IPS DF 19.7 (cell line): ENCODE measurements at places on chromosomes 1 and 21.

DNA sequence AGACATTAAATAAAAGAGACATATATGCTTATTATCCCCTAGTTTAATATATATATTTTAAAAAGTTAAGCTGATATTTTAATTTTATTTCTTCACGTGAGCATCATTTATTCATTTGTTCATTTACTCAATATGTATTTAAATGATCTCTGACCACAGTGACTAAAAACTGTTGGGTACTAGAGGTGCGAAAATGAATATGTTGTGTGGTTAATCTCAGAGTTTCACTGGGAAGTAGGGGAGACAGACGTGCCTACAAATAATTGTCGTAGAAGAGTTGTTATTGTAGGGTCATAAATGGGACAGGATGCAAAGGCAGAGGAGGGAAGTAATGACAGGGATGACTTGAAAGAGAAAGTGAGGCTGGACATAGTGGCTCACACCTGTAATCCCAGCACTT lies 213.0 kb upstream of the CACYBP start:
- no peak for DNase-seq

DNA sequence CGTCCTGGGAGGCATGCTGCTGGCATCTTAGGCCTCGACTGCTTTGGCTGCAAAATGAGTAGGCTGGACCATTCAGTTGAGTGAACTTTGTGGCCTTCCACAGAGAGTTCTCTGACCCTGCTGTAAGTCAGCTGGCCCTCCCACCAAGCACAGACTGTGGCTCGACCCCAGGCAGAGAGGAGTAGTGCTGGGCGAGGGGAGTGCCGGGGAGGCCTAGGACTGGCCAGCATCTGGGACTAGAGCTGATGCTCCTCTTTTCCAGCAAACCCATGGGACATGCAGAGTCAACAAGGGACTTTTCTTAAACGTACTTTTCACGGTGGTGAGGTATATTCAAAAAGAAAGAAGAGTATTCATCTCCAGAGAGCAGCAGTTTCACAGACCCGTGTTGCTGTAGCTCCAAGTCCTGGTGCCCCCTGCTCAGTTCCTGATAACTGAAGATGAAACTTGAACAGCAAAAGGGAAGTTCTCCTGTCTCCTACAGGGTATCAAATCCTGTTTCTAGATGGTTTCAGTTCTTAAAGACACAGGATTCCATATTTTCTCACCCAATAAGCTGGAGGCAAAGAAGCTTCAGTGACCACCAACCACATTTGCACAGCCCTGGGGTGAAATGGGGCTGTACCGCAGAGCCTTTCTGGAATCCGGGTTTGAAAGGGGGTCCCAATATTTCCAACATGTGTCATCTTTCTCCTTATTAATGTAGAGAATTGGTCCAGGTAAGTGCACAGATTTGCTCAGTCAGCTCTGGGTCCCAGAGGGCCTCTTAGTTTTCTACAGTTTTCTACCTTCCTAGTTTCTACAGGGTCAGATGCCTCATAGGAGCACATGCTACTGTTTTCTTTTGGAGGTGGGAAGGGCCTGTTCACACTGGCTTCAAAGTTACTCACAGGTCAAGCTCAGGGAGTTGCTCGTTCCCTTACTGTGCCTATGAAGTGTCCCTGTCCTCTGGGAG lies 20.9 kb downstream of the BATF3 start:
- no peak for DNase-seq

DNA sequence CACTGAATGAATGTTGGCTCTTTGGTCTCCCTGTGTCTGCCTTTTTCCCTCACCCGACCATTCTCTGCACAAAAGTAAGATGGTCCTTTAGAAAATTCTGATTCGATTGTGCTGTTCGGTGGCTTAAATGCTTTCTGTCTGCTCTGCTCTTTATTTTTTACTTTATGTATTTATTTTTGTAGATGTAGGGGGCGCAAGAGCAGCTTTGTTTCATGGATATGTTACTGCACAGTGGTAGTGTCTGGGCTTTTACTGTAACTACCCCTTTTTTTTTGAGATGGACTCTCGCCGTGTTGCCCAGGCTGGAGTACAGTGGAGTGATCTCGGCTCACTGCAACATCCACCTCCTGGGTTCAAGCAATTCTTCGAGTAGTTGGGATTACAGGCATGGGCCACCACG lies 15.7 kb downstream of the NLRP3 start:
- DNase-seq: no peak

GRCh38 chr1:223240122-223240521 lies 97.1 kb upstream of the TLR5 start:
- no peak for DNase-seq

- no peak for DNase-seq
Observed at GRCh38 chr1:205928317-205928716, 14.9 kb downstream of the SLC26A9 start.

GRCh38 chr1:101264697-101265096 lies 27.9 kb downstream of the S1PR1 start:
- DNase-seq: no peak

GRCh38 chr1:1895060-1895418 lies 4.2 kb upstream of the GNB1 start:
- DNase-seq: no peak

GRCh38 chr1:30763651-30764248 lies 6.2 kb upstream of the LAPTM5 start:
- no peak for DNase-seq

DNA sequence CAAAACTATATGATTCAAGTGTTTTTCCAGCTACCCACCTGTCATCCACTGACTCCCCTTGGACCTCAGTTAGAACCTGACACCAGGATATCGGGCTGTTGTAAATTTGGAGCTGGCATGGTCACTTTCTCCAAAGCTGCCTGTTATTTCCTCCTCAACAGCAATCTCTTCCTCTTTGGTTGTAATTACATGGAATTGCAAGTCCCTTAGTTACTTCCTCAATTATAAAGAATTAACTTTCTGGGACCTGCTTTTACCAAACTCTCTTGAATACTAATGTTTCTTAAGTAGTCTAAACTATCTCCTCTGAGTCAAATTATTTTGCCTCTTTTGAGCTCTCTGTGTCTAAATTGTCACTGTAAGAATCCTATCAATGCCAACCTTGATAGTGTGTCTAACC lies 150.3 kb upstream of the SGIP1 start:
- DNase-seq: no peak

- no peak for DNase-seq
Observed at GRCh38 chr1:169312084-169312954, 55.3 kb downstream of the NME7 start.

DNA sequence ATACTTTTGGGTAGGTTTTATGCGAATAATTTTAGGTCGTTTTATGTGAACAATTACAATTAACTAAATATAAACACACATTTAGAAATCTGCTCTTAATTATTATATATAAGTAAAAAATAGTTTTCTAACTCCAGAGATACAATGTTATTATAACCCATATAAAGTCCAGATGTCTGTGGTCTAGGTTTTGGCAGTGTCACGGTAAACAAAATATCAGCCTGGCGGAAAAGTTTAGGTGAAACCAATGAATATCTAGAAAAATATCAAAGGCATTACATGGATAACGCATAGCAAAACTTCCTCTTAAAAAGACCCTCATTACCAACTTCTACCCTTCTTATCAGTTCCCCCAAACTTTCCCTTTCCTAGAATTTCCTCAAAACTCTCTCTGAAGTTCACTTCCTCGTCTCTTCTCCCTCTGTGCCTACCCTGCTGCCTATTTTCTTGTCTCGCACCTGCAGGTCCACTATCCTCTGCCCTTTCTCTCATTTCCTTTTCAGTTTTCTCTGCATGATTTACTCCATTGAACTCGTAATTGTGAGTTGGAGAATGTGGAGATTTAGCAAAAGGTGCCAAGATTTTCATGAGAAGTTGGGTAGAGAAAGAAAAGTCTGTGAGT lies 21.8 kb downstream of the VTCN1 start:
- no peak for DNase-seq

DNA sequence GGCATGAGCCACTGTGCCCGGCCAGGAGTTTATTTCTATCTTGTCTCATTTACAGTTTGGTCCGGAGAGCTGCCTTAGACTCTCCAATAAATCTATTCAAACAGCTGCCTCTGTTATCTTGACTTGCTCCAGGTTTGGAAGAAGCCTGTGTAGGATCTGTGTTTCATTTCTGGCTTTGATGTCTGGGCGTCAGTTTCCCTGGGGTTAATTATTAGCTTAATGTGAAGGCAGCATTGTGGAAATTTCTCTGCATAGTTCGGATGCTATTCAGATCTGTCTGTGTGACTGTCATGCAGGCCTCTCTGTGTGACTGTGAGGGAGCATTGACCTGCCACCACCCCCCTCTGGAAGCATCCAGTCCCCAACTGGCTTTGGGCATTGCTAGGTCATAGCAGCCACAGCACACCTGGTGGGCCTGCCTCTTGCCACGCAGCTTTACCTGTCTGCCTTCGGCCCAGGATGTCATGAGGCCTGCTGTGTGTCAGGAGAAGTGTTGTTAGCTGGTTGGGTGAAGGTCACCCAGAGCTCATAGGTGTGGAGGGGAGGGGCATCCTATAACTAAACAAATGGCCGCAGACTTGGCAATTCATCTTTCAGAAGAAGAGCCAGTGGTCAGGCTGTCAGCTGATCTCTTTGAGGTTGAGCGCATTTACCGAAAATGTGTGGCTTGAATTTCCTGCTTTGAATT lies 9.8 kb downstream of the IFNGR2 start:
- no peak for DNase-seq

GRCh38 chr1:177926201-177926600 lies 43.7 kb downstream of the SEC16B start:
- DNase-seq: no peak

- DNase-seq: no peak
Observed at GRCh38 chr1:147238053-147238902, 4.2 kb upstream of the CHD1L start.

DNA sequence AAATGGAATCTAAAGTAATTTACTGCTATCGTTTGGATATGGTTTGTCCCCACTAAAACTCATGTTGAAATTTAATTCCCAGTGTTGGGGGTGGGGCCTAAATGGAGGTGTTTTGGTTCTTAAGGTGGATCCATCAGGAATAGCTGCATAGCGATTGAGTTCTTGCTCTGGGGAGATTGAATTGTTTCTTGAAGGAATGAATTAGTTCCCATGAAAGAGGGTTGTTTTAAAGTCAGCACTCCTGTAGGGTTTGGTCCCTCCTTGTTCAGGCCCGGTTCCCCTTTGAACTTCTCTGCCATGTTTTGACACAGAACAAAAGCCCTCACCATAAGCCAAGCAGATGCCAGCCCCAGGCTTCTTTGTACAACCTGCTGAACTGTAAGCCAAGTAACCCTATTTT lies 170.9 kb downstream of the COL11A1 start:
- DNase-seq: no peak

DNA sequence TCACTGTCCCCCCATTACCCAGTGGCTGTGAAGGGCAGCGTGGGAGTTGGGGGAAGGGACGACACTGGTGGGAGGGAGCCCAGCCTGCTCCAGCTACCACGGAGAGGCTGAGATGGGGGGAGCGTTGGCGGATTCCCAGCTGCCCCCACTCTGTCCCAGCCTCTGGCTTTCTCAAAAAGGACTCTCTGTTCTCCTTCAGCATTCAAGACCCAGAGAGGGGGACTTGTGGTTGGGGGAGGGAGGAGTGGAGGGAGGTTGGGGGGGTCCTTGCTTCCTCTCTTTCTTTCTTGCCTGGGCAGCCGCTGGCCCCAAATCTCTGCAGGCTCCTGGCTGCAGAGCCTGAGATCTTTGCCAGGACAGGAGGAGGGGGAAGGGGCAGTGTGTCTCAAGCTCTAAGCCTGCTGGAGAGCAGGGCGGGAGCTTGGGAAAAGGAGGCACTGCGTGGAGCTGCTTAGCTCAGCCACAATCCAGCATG lies 2.2 kb downstream of the ATP1A2 start:
- DNase-seq: no peak

DNA sequence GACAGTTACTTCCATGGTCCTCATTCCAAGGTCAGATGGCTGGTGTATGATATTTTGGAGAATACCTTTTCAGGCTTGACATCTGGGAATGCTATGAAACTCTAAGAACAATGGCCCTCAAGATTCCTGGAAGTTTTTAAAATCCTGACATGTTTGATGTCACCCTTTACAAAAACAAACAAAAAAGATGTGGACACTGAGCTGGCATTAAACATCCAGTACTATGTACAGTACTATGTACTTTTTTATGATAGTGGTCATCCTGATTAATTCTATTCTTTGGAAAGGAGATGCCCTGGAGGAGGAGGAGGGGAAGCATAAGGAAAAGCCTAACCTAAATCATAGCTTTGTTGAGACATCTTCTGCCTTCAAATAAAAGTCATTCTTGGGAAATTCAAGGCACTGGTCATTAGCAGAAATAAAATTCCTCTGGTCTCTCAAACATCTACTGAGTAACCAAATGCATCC lies 235.4 kb downstream of the HMCN1 start:
- DNase-seq: no peak
